ENCODE measurements at places on chromosomes 7 and 10.

- H3K27me3 ChIP-seq = no peaks in the 10 kb centered on the region
- H3K27ac ChIP-seq = no peak overlapping the region
These were observed 447.8 kb upstream of the FZD8 start for GRCh38 chr10:36089790-36090440.

DNA sequence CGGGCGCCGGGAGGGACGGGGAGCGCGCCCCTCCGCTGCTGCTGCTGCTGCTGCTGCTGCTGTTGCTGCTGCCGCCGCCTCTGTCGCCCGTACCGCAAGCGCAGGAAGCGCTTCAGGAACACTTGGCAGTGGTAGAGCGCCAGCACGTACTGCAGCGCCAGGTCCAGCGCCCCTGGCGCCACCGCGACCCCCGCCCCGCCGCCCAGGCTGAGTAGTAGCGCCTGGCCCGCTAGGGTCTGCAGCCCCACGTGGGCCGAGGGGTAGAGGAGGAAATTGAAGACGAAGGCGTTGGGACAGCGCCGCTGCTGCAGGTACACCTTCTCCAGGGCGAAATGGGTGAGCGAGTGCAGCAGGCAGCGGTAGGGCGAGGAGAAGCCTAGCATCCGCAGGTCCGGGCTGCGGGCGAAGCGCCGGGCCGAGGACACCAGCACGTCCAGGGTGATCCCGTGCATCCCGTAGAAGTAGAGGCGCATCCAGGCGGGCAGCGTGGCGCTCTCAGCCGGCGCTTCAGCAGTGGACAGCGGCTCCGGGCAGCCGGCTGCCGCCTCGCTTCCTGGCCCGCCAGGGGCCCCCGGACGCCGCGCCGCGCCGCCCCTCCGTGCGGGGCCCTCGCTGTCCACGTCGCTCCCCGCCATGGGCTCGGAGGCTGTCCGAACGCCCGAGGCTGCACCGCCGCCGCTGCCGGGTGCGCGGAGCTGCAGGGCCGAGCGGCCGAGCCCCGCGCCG is at the start of gene TMEM229A:
Gene TMEM229A, minus strand, starts transcription at position 699 of the 726 bp plus-strand sequence. Its CDS starts 64 bp downstream, at position 635.
- H3K27me3 ChIP-seq = peaks cover 32% of the 10 kb centered on the region
- no peak within 1 kb of the TSS for H3K27ac ChIP-seq
- H3K36me3 ChIP-seq = no peaks in the 10 kb centered on the region

DNA sequence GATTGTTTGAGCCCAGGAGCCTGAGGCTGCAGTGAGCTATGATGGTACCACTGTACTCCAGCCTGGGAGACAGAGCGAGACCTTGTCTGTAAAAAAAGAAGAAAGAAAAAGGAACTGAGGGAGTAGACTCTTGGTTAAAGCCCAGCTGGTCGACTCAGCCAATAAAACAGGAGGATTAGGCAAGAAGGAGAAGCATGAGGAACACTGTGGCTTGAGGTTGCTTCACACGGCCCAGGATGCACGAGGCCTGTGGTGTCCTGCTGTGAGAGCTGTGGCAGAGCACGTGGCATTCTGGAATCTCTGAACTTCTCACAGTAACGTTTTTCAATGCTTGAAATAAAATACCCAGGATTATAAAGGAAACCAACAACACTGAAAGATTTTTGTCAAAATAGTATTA is 93.3 kb downstream of the CUL2 start:
- peaks cover 2% of the 10 kb centered on the region for H3K4me1 ChIP-seq
- no peaks in the 10 kb centered on the region for H3K36me3 ChIP-seq
- no peak overlapping the region for H3K4me3 ChIP-seq
- H3K27me3 ChIP-seq = no peaks in the 10 kb centered on the region
- H3K27ac ChIP-seq = no peak overlapping the region

DNA sequence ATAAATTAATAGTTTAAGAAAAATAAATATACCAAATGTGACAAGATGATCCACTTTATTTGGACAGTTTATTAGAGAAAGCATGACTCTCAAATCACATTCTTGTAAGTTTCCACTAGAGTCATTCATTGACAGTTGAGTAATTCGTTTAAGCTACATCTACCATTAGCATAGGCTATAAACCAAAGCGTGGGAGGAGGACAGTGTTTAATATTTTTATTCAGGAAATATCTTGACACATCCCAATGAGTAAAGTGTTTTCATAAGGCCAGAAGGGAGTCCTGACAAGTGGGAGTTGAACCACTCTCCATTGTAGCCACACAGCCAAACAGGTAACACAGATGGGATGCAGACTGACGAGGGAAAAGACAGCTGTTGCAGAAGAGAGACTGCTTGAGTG is 386.5 kb upstream of the SEMA3D start:
- H3K4me1 ChIP-seq = no peaks in the 10 kb centered on the region
- no peaks in the 10 kb centered on the region for H3K36me3 ChIP-seq
- no peak overlapping the region for H3K27ac ChIP-seq
- no peak overlapping the region for H3K4me3 ChIP-seq

DNA sequence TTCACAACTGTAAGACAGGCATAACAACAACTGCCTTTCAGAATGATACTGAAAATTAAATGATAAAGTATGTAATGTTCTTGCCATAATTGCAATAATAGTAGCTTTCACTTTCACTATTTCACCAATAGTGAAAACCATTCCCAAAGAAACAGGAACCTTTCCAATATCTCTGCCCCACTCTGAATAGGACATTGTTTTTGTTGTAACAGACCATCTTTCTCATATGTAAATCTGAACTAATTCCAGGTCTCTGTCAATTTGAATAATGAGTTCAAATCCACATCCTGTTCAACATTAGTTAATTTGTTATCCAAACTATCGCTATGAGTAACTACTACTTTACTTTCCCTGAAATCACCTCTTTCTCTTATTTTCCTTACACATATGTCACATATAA is 148.0 kb downstream of the LRRN3 start:
- H3K4me3 ChIP-seq = peak overlapping the region; percentile 52
- no peaks in the 10 kb centered on the region for H3K4me1 ChIP-seq
- peak overlapping the region; percentile 64 for H3K27ac ChIP-seq
- H3K36me3 ChIP-seq = no peaks in the 10 kb centered on the region
- H3K27me3 ChIP-seq = no peaks in the 10 kb centered on the region
- peak; percentile 22 for DNase-seq

DNA sequence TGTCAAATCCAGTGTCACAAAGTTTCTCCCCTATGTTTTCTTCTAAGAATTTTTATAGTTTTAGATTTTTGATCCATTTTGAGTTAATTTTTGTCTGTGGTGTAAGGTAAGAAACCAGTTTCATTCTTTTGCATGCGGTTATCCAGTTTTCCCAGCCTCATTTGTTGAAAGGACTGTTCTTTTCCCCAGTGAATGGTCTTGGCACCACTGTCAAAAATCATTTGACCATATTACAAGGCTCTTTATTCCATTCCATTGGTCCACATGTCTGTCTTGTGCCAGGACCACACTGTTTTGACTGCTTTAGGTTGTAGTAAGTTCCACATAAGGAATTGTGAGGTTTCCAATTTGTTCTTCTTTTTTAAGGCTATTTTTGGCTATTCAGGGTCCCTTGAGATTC is 64.0 kb downstream of the INPP5A start:
- no peak overlapping the region for H3K27ac ChIP-seq
- no peak overlapping the region for H3K4me3 ChIP-seq
- no peaks in the 10 kb centered on the region for H3K36me3 ChIP-seq
- no peaks in the 10 kb centered on the region for H3K4me1 ChIP-seq
- DNase-seq = no peak
- no peaks in the 10 kb centered on the region for H3K27me3 ChIP-seq
